Neural progenitor cell (in vitro differentiated cells): ENCODE measurements at places on chromosomes 7 and 10. TPM values are rescaled to one million over a fixed set of nuclear protein-coding genes. Genes with fewer than 3 reads are reported as not detected.
A peak's percentile ranks its signal among the peaks of the same experiment; 100 is the strongest.

DNA sequence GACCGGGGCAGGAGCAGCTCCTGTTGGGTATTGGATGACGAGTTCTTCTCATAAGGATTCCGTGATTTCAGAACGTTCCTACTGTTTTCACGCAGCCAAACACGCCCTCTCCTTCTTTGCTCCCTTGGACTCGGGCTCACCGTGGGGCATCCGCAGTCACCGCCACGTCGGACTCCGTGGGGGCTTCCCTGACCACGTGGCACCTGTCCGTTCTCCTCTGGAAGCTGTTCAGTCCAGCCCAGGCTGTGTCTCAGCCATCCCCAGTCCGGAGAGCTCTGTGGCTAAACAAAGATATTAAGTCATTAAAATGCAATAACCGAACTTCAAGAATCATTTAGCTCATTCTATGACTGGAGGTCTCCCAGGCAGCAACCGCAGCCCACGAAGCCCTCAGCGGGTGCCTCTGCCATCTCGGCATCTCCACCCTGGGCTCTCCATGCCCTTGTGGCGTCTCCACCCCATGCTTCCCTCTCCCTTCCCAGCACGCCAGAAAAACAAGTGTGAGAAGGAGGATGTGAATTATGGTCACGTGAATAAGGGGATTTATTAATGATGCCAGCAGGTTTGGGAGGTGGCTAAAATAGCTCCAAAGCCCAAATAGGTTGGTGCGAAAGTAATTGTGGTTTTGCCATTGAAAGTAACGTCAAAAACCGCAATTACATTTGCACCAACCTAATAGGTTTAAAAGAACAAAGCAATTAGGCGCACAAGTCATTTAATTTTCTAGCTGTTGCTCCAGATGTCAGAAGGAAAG lies 224.6 kb upstream of the PPP2R2D start:
- H3K4me3 ChIP-seq, result peak overlapping the region; percentile 35
- H3K36me3 ChIP-seq, result no peaks in the 10 kb centered on the region
- peaks cover 11% of the 10 kb centered on the region for H3K27me3 ChIP-seq
- no peak overlapping the region for H3K27ac ChIP-seq
- no peak for DNase-seq

DNA sequence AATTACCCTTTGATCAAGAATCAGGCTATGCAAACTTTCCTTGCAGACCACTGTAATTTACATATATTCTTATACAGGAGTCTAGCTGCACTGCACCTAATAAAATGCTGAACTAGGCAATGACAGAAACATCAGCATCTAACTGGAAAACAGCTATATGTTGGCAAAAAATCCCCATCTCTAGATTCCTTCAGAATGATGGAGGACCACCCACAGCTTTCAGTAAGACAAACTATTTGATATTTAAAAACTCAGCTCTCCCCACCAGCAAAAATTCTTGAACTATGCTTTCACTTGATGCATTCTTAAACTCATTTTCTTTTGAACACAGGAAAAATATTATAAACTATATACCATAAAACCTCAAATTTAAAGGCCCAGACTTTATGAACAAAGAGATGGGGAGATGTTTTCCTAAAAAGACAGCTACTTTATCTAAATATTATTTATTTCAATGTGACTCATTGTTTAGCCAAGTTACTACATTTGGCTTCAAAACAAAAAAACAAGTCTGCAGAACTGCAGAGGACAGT lies 77.4 kb downstream of the SEMA3C start:
- DNase-seq, result no peak
- H3K27me3 ChIP-seq, result no peaks in the 10 kb centered on the region
- peaks cover 9% of the 10 kb centered on the region for H3K4me1 ChIP-seq
- no peaks in the 10 kb centered on the region for H3K36me3 ChIP-seq

Gene OR2A7
- 0.15 and 0.74 TPM in 2 replicates for total RNA-seq

Gene CHN2
- 6.6 and 7.7 TPM in 2 replicates for total RNA-seq

Gene FAM25A
- not detected in 2 replicates for total RNA-seq
